Left forelimb (tissue), 1 donor: ENCODE measurements at places on chromosomes 2 and 18.

- DNase-seq: no peak
Measured at GRCh38 chr2:73856214-73856613, 27.5 kb downstream of the STAMBP start.

- no peak for DNase-seq
Measured at GRCh38 chr2:198004921-198005829, 200.8 kb downstream of the PLCL1 start.

- DNase-seq: no peak
Measured at GRCh38 chr2:152743002-152743401, 24.6 kb downstream of the ARL6IP6 start.

DNA sequence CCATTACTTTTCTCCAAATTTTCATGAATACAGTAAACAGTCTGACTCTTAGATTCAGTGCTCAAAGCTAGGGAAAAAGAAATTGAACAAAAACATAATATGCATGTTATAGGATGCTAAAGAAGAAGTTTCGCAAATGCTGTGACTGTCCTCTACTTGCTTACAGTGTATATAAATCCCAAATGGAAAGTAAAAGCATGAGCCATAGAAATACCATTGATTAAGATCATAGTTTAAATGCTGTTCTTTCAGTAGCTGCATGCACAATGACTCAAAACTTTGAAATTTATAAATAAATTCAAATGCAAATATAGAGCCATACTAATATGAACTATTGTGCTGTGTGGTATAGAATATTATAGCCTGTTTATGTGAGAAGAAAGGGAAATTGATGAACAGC is 1113.9 kb upstream of the ACVR2A start:
- no peak for DNase-seq

GRCh38 chr2:9554921-9555296 is 721 bp downstream of the ADAM17 start:
- peak; percentile 69 for DNase-seq

- DNase-seq: no peak
Measured at GRCh38 chr18:58955738-58956137, 91.1 kb downstream of the ZNF532 start.

DNA sequence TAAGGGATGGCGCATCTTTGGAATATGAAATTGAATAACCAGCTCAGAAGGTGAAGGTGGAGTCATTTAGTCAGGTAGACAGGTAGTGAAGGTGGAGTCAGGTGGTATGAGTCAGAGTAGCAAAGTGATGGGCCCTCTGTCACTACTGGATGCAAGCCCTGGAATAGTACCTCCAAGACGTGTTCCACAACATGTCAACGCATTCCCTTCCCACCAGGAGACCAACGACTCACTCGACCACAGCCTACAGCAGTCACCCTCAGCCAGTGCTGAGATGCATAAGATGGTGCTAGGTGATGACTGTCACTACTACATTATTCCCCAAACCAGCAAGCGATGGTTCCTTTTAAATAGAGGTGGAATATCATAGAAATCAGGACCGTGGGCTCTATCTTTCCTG is 6.8 kb downstream of the CPLX4 start:
- no peak for DNase-seq

- no peak for DNase-seq
Measured at GRCh38 chr2:134866498-134867099, 28.2 kb downstream of the ACMSD start.

- DNase-seq: no peak
Measured at GRCh38 chr2:75140288-75140687, 59.0 kb downstream of the TACR1 start.

GRCh38 chr2:136122661-136123060 is 4.7 kb upstream of the CXCR4 start:
- no peak for DNase-seq

- no peak for DNase-seq
Measured at GRCh38 chr18:55266981-55267380, 307.7 kb upstream of the CCDC68 start.

- no peak for DNase-seq
Measured at GRCh38 chr2:150586858-150587257, 99.4 kb upstream of the RND3 start.

GRCh38 chr18:36045241-36045991 is 21.9 kb downstream of the RPRD1A start:
- DNase-seq: no peak

GRCh38 chr2:100071335-100072043 is 70.9 kb downstream of the AFF3 start:
- DNase-seq: no peak

GRCh38 chr2:221060376-221060775 is 511.7 kb downstream of the EPHA4 start:
- no peak for DNase-seq

GRCh38 chr2:71948781-71949536 is 198.7 kb downstream of the CYP26B1 start:
- DNase-seq: peak; percentile 54

GRCh38 chr18:8526332-8526731 is 82.9 kb upstream of the RAB12 start:
- no peak for DNase-seq
